ENCODE measurements at places on chromosomes 6 and 20.
A peak's percentile ranks its signal among the peaks of the same experiment; 100 is the strongest.

- peak; percentile 56 for DNase-seq
These were observed 577 bp upstream of the SCAND1 start for GRCh38 chr20:35954907-35955251.

GRCh38 chr6:3806169-3806922, 42.8 kb upstream of the FAM50B start:
- DNase-seq, result no peak

- DNase-seq, result peak; percentile 33
These were observed 67.4 kb downstream of the ALDH8A1 start for GRCh38 chr6:134882426-134883038.

DNA sequence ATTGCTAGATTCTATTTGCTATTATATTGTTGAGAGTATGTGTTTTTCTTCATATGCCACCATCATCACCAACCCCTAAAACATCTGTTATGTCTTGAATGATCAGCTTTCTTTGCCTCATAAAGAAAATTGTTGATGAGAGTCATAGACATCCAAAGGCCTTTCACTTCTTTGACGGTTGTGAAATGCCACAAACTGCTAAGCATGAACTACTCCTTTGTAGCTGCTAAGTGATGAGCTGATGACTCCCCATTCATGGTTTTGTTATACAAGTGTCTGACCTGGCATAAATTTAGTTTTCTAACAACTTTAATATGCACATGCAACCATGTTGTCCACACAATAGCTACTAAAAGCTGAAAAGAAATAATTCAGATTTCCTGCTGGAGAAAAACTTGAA, 684 bp upstream of the MED23 start:
- DNase-seq, result no peak

DNA sequence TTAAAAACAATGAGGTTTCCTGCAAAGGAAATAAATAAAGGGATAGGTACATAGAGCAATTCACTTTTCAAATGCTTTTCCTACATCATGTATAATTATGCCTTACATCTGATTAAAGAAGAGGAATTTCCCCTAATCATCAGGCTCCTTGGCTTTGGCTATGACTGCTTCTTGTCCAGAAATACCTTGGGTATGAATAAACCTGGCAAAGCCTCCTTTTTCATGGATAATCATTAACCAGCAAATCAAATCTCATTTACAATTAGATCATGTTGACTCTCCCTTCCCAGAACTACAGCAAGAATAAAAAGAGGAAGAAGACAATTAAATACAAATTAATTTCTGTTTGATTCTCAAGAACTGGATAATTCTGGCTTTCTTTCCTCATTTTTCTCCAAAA, 58.0 kb upstream of the CD2AP start:
- no peak for DNase-seq

DNA sequence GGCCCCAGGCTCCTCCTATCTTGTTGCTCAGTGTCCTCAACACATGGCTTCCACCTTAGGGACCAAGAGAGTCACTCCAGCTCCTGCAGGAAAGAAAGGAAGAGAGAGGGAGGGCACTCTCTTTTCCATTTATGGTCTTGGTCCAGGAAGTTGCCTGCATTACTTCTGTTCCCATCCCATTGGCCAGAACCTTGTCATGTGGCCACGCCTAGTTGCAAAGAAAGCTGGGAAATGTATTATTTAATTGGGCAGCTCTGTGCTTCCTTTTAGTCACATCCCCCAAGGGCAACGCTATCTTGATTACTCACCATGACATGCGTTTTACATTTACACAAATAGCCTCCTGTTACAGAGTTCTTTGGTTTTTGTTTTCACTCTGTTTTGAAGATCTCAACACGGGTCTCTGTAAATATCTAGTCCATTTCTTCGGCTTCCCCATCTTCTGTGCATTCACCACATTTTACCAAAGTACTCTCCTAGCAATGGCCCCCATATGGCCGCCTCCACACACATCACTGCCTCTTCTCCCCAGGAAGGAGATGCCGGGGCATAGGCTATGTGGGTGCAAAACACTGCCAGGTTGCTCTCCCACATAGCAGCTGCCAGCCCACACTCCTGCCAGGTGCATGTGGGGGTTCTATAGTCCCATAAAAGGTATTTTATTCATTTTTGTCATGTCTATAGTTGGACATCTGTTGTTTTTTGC, 35.7 kb upstream of the ZMYND8 start:
- DNase-seq, result no peak

- DNase-seq, result peak; percentile 9
These were observed 219.2 kb upstream of the ZFP64 start for GRCh38 chr20:52410731-52411234.

DNA sequence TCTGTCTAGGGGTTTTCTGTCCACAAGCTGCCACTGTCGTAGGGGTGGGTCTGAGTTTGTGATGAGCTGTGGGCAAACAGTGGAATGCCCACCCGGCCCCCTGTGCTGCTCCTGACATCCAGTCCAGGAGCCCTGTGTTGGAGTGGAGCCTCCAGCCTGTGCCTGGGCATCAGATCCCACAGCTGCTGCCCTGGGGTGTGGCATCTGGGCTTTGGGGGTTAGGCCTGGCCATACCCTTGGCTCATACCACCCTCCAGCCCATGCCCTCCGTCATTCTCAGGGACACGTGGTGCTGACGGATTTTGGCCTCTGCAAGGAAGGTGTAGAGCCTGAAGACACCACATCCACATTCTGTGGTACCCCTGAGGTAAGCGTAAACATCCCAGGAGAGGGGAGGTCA, 12.9 kb downstream of the SGK2 start:
- no peak for DNase-seq

GRCh38 chr20:19552221-19553180, 205.6 kb upstream of the RIN2 start:
- no peak for DNase-seq

GRCh38 chr6:148041546-148041945, 301.1 kb upstream of the SASH1 start:
- no peak for DNase-seq

DNA sequence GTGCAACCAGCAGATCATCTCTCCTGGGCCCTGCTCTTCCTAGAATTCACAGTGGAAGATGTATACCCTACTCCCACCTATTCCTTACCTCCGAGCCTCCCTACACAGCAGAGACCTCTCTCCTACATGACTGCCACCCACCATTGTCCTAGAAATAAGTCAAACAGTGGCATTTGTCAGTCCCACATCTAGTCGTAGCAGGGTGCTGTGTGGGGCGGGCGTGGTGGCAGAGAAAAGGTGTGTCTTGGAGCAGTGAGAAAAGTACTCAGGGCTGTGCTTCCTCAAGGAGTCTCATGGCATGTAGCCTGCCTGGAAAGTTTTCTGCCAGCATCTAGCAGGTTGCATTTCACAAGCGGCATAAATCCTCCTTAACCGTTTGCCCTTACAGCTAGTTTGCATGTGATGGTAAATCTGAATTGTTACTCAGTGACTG, 59.4 kb upstream of the PTGIS start:
- no peak for DNase-seq

DNA sequence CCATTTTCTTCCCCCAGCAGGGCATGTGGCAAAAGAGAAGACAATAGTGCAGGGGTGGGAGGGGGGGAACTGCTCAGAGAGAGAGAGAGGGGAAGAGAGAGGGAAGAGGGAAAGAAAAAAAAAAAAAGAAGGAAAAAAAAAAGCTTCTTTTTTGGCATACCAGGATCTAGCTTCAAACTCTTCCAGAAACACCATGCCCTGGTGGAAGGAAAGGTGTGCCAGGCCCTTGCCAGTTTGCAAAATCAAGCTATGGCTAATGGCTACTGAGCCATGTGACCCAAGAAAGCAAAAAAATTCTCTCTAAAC, 326 bp downstream of the ZMYND8 start:
- DNase-seq, result no peak

DNA sequence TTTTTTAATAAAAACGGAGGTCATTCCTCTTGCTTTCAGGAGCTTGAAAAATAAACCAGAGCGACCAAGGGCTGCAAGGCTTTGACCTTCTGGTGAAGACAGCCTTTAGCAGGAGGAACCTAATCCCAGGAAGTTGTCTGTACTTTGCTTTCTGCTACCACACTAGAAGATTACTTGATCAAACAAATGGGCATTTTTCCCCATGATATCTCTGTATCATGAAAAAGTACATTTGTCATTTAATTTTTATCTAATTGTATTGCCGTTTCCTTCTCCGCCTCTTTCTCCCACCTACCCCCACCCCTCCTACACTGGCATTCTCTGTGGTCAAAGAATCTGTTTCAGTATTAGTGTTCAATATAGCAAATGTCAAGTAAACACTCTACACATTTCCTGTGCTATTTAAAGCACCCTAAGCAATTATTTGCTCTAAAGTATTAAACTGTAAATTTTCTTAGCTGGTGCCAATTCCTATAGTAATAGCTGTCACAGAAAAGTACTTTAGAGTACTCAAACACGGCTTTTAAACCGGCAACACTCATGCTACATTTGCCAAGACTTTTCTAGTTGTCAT, 29.7 kb downstream of the ATXN1 start:
- DNase-seq, result peak; percentile 29

- DNase-seq, result no peak
These were observed 37.6 kb upstream of the CHMP4B start for GRCh38 chr20:33773412-33774089.

DNA sequence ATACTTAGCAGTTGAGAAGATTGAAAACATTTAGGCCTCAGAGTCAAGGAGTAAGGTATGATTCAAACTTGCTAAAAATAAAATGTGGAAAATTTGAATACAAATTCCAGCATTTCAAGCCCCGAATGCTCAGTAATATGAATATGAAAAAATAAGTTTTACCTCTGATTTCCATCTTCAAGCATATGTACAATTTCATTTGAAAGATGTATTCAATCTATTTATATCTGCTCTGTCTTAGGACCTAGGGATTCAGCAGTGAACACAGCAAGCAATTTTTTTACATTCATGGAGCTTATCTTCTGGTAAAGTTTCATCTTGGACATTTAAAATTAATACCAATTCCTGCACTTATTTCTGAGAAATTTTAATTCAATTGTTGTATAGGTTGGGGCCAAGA, 262.7 kb upstream of the FOXQ1 start:
- no peak for DNase-seq

DNA sequence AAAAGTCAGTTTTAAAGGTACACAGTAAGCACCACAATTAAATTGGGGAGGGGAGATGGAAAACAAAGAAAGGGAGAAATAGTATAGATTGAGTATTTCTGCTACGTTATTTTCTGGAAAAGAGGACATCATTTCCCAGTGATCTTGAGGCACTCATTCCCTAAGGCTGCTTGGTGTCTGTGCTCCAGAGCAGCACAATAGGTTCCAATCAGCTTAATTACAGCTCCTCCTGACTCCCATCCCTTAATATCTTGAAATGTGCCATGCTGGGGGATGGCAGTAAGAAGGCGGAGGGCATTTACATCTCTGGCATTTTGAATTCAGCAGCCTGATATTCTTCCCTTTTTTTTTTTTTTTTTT, 39.5 kb upstream of the BEND3 start:
- no peak for DNase-seq

GRCh38 chr6:87723170-87724078, 21.4 kb upstream of the AKIRIN2 start:
- no peak for DNase-seq

- no peak for DNase-seq
These were observed 28.0 kb downstream of the OR2A4 start for GRCh38 chr6:131673184-131673583.

GRCh38 chr6:11085758-11086435, 7.7 kb upstream of the SMIM13 start:
- no peak for DNase-seq

DNA sequence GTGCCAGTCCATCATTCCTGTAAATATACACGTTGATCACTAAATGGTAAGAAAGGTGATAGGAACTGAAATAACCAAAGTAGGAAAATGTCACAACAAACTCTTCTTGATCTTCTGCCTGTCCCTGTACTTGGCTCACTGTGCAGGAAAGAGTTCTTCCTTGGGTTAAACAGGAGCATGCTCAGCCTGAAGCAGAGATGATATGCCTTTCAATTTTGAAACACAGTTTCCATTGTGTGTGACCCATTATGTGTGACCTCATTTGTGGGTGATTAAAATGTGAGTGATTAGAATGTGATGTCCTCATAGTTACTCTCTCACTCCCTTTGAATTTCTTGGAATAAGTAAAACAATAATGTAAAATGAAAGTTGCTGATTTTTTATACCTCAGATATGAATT, 427.2 kb upstream of the AGPAT4 start:
- DNase-seq, result no peak

GRCh38 chr6:145453376-145453775, 281.9 kb downstream of the EPM2A start:
- no peak for DNase-seq

- DNase-seq, result no peak
These were observed 20.9 kb upstream of the VNN1 start for GRCh38 chr6:132734694-132735236.

DNA sequence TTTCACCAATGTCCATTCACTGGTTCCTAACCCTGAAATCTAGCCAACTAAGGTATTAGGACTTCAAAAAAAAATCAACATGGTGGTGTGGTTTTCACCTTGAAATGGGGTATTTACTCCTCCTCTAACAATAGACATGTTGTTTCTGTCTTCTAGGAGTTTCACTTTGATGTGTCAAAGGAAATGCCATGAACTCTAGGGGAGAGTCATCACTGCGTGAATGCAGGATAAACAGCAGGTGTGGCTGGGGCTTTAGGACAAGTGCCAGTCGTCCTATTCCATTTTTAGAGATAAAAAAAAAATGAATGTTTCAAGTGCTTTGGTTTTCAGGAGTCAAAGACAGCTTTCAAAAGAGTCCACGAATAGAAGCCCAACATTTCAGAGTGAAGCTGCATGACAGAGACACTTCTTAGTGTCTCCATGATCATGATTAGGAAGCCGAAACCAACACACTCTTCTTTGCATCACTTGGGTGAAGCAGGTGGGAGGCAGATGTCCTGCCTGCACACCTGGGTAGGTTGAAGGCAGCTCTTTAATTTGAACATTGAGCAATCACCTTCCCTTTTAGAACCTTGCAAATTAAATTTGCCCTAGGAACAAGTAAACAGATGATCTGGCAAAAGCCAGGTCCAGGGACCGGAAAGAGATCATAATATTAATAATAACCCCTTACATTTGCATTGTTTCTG, 328.5 kb upstream of the PRDM1 start:
- DNase-seq, result no peak

DNA sequence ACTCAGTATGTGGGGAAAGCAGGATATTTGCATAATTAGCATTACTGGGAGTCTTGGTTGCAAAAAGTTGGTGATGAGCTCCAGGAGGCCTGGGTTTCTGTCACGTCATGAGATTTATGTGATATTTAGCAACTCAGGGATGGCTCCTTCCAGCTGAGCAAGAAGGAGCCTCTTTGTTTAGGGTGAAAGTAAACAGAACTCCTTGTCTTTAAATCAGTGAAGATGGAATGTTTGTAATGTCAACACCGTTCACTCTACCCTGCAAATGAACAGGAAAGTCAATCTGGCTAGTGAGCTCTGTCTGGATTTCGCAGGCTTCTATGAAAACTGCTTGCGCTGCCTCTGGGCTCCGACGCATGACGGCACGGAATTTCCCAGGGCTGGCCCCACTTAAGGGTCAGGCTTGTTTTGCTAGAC, 86.9 kb downstream of the PXDC1 start:
- DNase-seq, result no peak

GRCh38 chr6:6610031-6610591, 21.6 kb downstream of the LY86 start:
- peak; percentile 57 for DNase-seq

Measured in central memory CD4-positive, alpha-beta T cell (primary cell).